A549 treated with CpdA at 1 μM for 4 hours (cell line): ENCODE measurements at places on chromosomes 4 and X. TPM values are rescaled to one million over a fixed set of nuclear protein-coding genes. Genes with fewer than 3 reads are reported as not detected.

The SPACA5 gene
- not detected in 5 replicates for total RNA-seq

The ITM2A gene
- total RNA-seq = 0.38 TPM in 1 of 5 replicates, not detected in the others

The JCHAIN gene
- 0.19 to 0.33 TPM in 2 of 5 replicates, not detected in the others for total RNA-seq

The CCDC120 gene
- total RNA-seq = 3.2 to 4.7 TPM (median 3.6 TPM) in 5 replicates

The CT45A2 gene
- total RNA-seq = 0.07 TPM in 1 of 5 replicates, not detected in the others

The SH3D19 gene
- 26.7 to 31.5 TPM (median 28.6 TPM) in 5 replicates for total RNA-seq

The CSAG2 gene
- not detected in 5 replicates for total RNA-seq

The CFP gene
- 0.34 to 0.93 TPM (median 0.59 TPM) in 5 replicates for total RNA-seq

The SSX1 gene
- 0.14 TPM in 1 of 5 replicates, not detected in the others for total RNA-seq

The CABS1 gene
- total RNA-seq = not detected in 5 replicates

The LRAT gene
- not detected in 5 replicates for total RNA-seq

The DCAF16 gene
- total RNA-seq = 4.4 to 8.7 TPM (median 7.4 TPM) in 5 replicates

The C4orf46 gene
- 6.7 to 10.6 TPM (median 7.5 TPM) in 5 replicates for total RNA-seq

The PDZD4 gene
- total RNA-seq = 2.7 to 3.5 TPM (median 3.0 TPM) in 5 replicates

The ODAPH gene
- 0.15 TPM in 1 of 5 replicates, not detected in the others for total RNA-seq

The FSTL5 gene
- 0.02 TPM in 1 of 5 replicates, not detected in the others for total RNA-seq

The OFD1 gene
- total RNA-seq = 11.5 to 17.4 TPM (median 12.4 TPM) in 5 replicates

The CLIC2 gene
- 0.12 to 0.19 TPM (median 0.14 TPM) in 4 of 5 replicates, not detected in the other for total RNA-seq

The ARHGEF9 gene
- total RNA-seq = 5.4 to 5.8 TPM (median 5.7 TPM) in 5 replicates

The ZNF630 gene
- total RNA-seq = 0.10 to 0.35 TPM (median 0.29 TPM) in 5 replicates

The GSX2 gene
- total RNA-seq = not detected in 5 replicates

The PRRG1 gene
- 4.9 to 9.6 TPM (median 7.6 TPM) in 5 replicates for total RNA-seq

The SLC25A53 gene
- 3.7 to 5.0 TPM (median 4.5 TPM) in 5 replicates for total RNA-seq

The FRMPD4 gene
- 0.05 to 0.06 TPM (median 0.06 TPM) in 3 of 5 replicates, not detected in the others for total RNA-seq

The SLC49A3 gene
- 0.10 to 0.42 TPM (median 0.20 TPM) in 5 replicates for total RNA-seq

The BST1 gene
- 15.8 to 20.7 TPM (median 18.2 TPM) in 5 replicates for total RNA-seq

The MAGEA11 gene
- 0.02 TPM in 1 of 5 replicates, not detected in the others for total RNA-seq

The FAM236C gene
- not detected in 5 replicates for total RNA-seq

The GAR1 gene
- total RNA-seq = 41.1 to 51.6 TPM (median 44.5 TPM) in 5 replicates

The SLC9B1 gene
- total RNA-seq = 0.07 to 0.15 TPM in 2 of 5 replicates, not detected in the others

The PTTG2 gene
- total RNA-seq = not detected in 5 replicates

The NKAP gene
- 7.3 to 8.6 TPM (median 8.4 TPM) in 5 replicates for total RNA-seq

The TMEM150C gene
- 0.85 to 1.3 TPM (median 1.0 TPM) in 5 replicates for total RNA-seq

The HS3ST1 gene
- 0.12 to 1.1 TPM (median 0.16 TPM) in 5 replicates for total RNA-seq

The EOLA1 gene
- total RNA-seq = 20.0 to 23.6 TPM (median 21.7 TPM) in 5 replicates

The MAGEA2 gene
- total RNA-seq = 0.09 to 0.22 TPM in 2 of 5 replicates, not detected in the others

The SOX3 gene
- total RNA-seq = not detected in 5 replicates

The TMSB15A gene
- total RNA-seq = 0.55 to 0.66 TPM (median 0.61 TPM) in 5 replicates

The TMPRSS11B gene
- not detected in 5 replicates for total RNA-seq

The STK26 gene
- total RNA-seq = 9.7 to 12.6 TPM (median 10.6 TPM) in 5 replicates

The ASB9 gene
- total RNA-seq = 20.0 to 27.1 TPM (median 21.0 TPM) in 5 replicates
